ENCODE measurements at places on chromosomes 5 and 9.

DNA sequence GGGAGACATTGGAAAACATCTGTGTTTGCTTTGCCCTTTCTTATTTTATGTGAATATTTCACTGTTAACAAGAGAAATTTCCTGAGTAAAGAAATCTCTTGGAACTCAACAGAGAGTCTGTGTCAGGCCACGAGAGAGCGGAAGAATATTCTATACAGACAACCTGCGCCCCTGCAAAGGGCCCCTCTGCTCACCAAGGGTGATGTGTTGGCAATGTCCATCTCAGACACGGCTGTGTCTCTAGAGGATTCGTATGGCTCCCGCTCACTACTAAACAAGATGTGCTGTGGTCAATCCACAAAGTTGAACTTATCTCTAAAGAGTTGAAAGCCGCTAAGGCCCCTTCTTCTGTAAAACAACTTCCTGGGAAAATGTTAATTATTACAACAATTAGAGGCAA is 241.0 kb upstream of the IRX1 start:
- no peak for DNase-seq

- no peak for DNase-seq
Measured at GRCh38 chr5:33631139-33631538, 190.4 kb downstream of the TARS1 start.

GRCh38 chr5:157925786-157926671 is 67.1 kb upstream of the CLINT1 start:
- DNase-seq = no peak

GRCh38 chr5:16418471-16418922 is 47.1 kb downstream of the ZNF622 start:
- no peak for DNase-seq

DNA sequence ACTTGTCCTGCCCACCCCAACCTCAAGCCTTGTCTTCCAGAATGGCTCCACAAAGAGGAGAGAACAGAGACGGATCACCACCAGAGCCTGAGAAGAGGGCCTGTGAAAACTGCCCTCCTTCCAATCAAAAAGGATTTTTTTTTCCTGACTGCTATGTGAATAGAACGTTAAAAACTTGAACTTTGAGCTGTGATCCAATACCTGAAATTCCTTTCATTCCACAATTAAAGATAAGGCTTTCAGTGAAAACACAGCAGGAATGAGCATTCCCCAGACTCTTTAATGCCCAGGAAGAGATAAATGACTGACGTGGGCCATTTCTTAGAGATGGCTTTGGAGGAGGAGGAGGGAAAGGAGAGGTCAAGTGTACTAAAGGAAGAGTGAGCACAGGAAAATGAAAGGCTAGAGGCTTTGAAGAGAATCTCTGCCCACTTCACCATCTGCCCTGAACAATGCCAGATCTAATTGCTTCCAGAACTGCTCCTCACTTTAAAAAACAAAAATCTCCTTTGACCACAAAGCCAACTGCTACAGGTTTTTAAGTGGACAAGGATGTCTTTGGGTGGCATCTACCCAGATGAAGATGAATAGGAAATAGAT is 177.9 kb upstream of the MAP3K1 start:
- no peak for DNase-seq

- DNase-seq = no peak
Measured at GRCh38 chr5:143030349-143030748, 260.2 kb downstream of the ARHGAP26 start.

GRCh38 chr5:5788793-5789192 is 366.3 kb downstream of the ICE1 start:
- DNase-seq = no peak

- no peak for DNase-seq
Measured at GRCh38 chr5:52994266-52994665, 5.1 kb downstream of the ITGA2 start.

GRCh38 chr9:109224751-109225150 is 57.7 kb upstream of the FRRS1L start:
- DNase-seq = no peak

GRCh38 chr5:54932789-54933188 is 52.6 kb downstream of the ESM1 start:
- no peak for DNase-seq

DNA sequence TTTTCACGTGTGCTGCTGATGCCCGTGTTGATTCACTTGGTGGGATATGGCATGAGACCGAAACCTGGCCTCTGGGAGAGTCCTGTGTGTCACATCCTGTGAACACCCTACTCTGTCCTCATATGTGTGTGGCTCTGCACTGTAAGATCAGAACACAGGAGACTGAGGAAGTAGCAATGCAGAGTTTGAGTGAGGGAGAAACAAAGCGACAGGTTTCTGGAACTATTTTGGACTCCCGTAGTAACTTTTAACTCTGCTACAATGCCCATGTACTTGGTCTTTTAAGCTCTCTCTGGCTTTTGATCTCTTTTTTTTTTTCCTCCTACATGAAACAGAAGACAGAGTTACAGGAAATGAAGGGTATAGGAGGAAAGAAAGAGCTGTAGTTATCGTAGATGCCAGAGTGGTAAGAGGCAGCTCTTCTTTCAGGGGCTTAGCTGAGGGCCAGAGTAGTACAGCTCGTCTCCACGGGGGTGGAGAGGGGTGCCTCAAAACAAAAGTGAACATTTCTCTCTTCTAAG is 26.6 kb downstream of the GRAMD2B start:
- DNase-seq = no peak

DNA sequence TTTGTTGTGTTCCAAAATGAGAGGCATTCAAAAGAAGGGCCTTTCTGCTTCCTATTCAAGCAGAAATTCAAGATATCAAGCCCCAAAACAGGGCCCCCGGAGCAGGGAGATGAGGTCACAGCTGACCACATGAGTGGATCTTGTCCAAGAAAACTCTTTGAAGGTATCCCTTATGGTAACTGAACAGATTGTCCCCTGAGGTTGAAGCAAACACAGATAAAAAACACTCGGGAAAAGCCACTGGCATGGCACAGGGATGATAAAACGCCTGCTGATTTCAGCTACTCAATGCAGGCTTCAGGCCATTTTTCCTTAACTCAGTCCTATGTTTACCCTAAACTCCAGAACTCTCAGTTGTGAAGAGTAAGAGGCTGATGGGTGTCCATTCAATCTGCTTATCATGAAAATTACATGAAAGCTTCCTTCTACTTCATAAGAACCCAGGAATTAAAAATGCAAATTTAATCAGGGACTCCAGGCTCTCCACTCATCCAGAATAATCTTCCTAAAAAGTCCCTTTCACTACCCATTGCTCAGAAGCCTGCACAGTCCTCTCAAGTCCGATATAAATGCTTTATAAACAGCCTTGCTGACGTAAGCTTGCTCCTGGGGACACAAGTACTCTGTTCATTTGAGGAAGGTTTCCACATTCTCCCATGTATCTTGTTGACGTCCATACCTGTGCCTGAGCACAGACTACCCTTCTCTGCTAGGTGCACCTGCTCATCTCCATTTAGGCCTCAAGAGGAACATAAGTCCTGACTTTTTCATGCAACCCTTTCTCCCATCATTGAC is 35.9 kb upstream of the SLC1A3 start:
- DNase-seq = no peak

- DNase-seq = no peak
Measured at GRCh38 chr5:123585871-123586270, 73.9 kb downstream of the CSNK1G3 start.

DNA sequence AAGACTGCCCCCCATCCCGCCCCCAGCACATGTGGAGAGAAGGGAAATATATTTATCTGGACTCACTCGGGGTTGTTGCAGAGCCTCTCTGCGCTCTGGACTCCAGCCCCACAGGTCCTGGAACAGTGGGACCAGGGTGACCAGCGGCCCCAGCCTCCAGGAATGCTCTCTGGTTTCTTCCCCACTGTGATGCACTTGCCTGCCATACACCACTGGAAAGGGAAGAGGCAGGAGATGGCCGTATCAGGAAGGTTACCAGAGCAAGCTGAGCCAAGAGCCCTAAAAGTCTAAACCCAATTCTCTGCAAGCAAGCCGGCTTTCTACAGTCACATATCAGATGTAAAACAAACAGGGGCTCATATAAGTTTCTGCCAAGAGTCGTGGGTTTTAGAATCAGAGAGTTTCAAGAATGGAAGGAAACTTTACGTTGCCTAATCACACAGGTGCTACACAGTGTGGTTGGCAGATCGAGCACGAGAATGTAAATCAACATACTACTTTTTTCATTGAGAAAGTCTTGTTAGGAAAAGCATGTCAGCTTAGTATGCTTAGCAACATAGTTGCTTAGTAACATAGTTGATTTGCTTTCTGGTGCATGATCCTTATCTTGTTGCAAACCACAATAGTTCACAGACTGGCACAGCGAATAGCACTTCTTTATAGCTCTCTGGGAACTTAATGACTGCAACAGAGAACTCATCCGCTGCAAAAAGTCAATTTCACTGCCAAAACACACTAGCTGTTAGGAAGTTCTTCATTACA is 201.2 kb downstream of the TARS1 start:
- DNase-seq = no peak

DNA sequence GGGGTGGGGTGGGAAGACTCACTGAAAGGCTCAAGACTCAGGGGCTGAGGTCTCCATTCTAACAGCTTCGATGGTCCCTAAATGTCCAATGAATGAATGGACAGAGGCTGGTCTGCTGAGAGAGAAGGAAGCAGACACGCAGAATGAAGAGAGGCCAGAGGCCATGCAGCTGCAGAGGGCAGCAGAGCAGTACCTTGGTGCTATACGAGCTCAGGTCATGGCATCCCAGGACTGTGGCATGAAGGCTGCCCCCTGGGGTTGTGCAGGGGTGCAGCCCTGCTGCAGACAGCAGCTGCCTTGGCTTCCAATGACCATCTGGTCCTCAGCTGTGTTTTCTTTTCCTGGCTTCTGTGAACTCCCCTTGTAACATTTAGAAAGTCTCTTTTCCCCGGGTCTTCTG is 15.2 kb upstream of the CORO2A start:
- DNase-seq = no peak

- no peak for DNase-seq
Measured at GRCh38 chr9:7534211-7534935, 265.2 kb downstream of the DMAC1 start.

- DNase-seq = no peak
Measured at GRCh38 chr5:157219491-157220271, 39.0 kb downstream of the ITK start.

DNA sequence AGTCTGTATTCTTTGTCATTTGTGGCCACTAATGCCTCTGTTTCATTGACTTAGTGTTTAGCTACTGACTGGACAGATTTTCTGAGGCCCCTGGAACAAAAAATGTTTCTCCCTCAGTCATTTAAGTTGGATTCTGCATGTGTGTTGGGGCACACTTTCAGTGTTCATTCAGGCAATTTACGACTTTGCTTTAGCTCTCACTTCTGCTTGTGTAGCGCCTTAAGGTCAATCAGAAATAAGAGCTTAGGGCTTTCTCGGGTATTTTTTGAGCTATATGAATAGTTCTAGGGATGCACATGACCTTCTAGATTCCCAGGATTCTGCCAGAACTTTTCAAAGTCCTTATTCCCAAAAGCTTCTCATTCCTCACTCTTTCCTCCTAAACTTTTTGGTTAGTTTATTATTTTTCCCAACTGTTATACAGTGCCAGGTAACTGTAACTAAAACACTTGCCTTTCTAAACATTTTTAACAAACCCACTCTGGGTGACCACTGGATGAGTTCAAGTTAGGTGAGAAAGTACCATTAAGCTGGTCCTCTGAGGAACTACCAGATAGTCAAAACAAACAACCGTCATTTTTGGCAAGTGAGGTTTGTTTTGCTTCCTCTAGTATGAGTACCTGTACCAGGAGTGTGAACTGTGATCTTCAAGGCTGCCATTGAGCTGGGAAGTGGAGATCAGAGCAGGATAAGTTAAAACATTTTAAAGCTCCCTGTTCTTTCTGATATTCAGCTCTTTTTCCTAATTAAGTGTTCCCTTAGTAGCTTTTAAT is 571.3 kb upstream of the TLE4 start:
- DNase-seq = no peak

- DNase-seq = no peak
Measured at GRCh38 chr5:96687080-96687479, 24.9 kb downstream of the CAST start.

DNA sequence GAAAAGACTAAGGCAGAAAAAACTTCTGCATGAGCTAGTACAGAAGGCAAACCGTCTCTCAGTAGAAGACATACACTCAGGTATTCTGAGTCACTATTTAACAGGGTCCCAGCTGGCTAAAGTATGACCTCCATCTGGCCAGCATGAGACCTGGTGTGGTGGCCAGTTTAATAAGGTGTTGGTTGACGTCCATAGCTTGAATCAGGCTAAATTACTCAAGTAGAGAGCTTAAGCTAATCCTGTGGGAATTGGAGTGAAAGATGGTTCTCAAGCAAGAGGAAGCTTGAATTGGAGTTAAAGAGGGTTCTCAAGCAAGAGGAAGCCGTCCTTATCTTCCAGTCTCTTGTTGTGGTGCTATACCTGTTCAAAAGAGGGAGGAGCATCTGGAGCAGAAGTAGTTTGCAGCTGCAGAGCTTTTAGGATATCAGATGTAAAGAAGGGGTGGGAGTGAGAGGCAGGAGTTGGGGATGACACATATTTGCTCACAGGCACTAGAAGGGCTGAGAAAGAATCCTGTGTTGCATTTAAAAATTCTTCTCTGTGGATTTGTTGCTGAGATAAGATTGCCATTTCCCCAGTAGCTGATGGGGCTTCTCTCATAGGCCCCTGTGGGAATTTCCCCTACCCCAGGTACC is 136.1 kb upstream of the RUSC2 start:
- no peak for DNase-seq

- DNase-seq = no peak
Measured at GRCh38 chr5:154291917-154292316, 101.4 kb downstream of the GALNT10 start.

DNA sequence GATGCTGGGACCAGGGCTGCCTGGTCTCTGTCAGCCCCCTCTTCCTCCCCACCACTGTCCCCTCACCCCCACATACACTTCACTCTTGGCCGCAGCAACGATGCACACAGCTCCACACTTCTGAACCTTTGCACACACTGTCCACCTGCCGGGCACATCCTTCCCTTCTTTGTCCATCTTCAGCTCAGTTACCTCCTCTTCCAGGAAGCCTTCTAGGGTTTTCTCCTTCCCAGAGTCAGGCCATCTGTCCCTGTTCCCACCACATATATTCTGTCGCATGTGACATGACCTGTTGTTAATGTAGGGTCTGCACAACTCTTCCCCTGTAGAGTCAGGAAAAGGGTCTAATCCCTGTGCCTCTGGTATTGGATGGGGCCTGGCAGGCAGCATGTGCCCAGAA is 38.6 kb upstream of the PHYKPL start:
- no peak for DNase-seq

DNA sequence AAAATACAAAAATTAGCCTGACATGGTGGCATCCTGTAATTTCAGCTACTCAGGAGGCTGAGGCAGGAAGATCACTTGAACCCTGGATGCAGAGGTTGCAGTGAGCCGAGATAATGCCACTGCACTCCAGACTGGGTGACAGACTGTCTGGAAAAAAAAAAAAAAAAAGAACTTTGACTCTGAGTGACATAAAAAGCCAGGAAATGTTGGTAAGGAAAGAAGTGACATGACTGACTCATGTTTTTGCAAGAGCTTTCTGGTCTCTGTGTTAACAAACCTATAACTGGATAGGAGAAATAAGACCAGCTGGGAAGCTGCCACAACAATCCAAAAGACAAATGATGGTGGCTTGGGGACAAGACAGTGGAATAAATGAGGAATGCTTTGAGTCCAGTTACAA is 272.1 kb downstream of the HINT1 start:
- no peak for DNase-seq

Data from C1 segment of cervical spinal cord (tissue), 14 donors.